ENCODE measurements at places on chromosomes 3 and 15.

DNA sequence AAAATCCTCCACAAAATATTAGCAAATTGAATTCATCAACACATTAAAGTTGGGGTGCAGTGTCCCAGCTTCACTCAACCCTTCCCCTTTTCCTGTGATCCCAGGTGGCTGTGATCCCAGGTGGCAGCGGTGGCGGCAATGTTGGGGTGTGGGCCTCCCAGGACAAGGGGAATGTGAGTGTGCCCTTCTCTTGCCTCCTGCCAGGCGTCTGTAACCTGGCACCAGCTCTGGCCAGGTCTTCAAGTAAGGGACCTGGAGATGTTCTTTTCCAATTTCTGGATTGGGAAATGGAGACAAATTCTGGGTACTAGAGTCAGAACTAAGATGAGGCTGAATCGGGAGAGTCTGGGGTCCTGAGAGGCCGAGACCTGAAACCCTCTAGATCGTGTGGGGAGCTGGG is 20.1 kb downstream of the GOLGA6A start:
- no peak for DNase-seq

- no peak for DNase-seq
Observed at GRCh38 chr3:130795396-130795795, 48.8 kb upstream of the PIK3R4 start.

GRCh38 chr15:33154351-33155166 is 40.0 kb downstream of the FMN1 start:
- no peak for DNase-seq

- no peak for DNase-seq
Observed at GRCh38 chr3:144415492-144415891, 443.9 kb downstream of the DIPK2A start.

DNA sequence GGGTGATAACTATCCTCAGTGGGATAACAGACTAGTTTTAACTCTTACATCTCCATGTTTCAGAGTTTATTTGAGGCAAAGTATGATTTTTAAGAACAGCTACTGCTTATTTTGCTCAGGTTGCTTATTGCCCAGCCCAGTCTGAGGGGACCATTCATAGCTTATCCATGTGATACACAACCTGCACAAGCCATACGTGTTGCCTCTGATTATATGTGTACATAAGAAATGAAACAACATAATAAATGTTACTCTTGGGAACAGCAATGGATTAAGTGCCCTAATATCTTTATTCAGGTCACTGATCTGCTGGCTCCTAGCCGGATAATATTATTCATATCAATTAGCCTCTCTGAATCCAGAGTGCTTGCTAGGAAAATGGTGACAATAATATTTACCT is 236.2 kb downstream of the CGGBP1 start:
- no peak for DNase-seq

DNA sequence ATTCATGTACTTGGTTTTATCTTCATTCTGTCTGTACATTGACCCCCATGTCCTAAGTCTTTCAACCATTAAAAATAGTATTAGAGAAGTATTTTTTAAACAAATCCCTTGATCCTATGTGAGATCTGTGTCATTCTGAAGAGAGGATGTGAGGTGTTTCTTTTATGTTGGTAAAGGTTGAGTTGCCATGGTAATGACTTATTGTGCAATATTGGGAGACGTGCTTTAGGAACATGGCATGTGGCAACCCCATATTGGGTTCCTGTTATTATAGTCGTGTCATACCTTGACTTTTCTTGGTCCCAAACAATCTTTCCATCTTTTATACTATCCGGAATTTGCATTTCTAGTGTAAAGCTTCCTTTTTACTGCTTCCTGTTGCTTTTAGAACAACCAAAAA is 203.1 kb downstream of the KCNAB1 start:
- DNase-seq = no peak

DNA sequence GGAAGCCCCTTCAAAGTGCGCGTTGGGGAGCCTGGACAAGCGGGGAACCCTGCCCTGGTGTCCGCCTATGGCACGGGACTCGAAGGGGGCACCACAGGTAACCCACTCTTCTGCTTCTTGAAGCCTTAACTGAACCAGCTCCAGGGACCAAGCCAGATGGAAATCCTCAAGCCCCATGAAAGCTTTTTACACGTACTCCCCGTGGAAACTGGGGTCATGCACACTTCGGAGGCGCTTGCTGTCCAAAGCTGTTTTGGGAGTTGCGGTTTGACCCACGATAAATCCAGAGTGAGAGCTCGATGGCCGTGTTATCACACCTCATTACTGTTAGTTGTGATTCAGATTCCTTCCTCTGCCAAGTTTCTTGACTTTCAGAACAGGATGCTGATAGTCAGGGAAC is 47.5 kb downstream of the DNASE1L3 start:
- no peak for DNase-seq

DNA sequence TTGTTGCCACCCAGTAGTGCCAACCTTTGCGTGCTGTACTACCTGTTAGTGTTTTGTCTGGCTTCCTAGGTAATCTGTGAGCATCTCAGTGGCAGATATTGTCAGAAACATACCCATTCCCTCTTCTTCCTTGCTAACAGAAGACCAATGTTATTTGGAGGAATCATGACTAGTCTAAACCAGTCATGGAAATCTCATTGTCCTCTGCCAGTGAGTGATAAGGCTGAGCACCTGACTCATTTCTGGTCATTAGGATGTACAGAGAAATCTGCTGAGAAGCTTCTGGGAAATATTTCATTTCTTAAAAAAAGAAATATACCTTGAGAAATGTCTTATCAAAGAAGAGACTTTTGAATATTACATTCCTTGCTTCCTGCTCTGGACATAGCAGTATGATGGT is 70.1 kb upstream of the CDV3 start:
- no peak for DNase-seq

GRCh38 chr15:33150971-33151370 is 43.5 kb downstream of the FMN1 start:
- DNase-seq = no peak

DNA sequence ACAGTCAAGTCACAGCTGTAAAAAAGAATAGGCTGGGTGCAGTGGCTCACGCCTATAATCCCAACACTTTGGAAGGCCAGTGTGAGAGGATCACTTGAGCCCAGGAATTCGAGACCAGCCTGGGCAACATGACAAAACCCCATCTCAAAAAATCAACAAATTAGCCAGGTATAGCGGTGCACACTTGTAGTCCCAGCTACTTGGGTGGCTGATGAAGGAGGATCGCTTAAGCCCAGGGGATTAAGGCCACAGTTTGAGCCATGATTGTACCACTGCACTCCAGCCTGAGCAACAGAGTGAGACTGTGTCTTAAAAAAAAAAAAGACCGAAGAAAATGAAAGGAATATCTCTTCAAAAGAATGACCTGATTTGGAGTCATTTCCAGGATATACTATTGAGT is 6.6 kb downstream of the HERC1 start:
- no peak for DNase-seq

DNA sequence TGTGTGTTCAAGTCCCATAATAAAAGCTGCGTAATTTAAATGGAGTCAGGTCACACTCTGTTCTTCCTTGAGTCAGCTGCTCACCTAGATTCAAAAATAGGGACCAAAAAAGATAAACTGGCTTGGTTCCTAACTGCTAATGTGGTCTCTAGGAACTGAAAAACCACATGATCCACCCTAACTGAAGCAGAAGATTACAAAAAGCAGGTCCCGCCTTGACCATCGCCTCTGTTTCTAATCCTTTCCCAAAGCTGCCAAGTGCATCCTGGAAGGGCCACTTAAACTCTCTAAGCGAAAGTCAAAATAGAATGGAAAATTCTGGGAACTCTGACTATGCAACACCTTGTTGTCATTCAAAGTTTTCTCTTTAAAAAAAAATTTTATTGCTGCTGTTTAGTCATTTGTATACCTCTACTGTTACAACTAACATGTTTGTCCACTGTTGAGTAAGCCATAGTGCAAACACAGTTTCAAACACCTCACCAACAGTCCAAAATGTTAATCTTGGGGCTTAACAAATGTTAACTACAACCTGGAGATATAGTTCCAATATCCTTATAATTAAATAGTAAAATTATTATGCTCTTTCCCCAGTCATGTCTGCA is 88.9 kb upstream of the THBS1 start:
- no peak for DNase-seq

DNA sequence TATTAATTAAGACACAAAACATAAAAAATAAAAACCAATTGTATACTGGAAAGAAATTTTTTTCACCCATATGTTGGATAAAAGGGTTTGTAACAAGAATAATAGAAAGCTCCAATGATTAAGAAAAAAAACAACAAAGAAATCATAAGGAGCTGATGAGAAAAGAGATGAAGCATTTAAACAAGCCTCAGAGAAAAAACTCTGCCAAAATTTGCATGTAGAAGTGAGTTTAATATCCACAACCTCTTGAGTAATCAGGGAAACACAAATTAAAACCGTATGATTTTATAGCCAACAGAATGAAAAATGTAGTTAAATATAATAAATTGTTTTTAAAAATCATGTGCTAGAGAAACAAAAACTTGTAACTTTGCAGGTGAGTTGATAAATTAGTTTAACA is 192.9 kb downstream of the BCHE start:
- DNase-seq = no peak

- DNase-seq = no peak
Observed at GRCh38 chr3:28053759-28054158, 187.7 kb upstream of the CMC1 start.

DNA sequence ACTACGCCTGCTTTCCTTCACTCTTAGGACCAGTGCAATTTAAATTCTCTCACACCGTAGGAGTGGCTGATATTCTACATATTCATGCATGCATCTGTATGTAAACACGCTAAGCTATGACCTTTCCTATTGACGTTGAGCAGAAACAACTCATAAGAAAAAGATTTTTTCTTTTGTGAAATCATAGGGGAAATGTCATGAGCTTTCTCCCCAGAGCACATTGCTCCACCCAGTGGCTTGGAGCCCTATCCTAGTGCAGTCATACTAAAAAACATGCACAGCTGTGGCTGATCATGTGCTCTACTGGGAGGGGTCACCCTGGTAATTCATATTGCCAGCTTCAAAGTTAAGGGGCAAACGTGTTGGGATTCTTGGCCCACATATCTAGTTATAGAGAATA is 1.8 kb upstream of the MESD start:
- no peak for DNase-seq

- DNase-seq = no peak
Observed at GRCh38 chr3:192169332-192169915, 557.9 kb downstream of the FGF12 start.

DNA sequence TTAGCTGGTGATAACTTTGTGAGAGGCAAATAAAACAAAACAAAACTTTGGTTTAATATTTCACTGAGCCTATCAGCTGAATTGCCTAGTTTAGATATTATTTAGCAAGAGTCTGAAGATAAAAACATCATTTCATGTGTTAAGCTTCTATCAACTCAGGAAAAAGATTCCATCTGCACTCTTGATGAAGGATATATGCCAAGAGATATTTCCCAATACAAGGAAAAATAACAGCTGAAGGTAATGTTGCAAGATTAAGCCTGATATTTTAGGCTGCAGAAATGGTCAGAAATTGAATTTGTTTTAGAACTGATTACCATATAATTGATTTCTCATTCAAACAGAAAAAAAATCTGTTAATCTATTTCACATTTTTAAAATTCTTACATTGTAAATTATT is 77.2 kb upstream of the SLITRK3 start:
- no peak for DNase-seq

- DNase-seq = no peak
Observed at GRCh38 chr3:31102196-31102879, 207.9 kb upstream of the GADL1 start.

GRCh38 chr3:65436580-65436979 is 602.1 kb downstream of the MAGI1 start:
- no peak for DNase-seq

DNA sequence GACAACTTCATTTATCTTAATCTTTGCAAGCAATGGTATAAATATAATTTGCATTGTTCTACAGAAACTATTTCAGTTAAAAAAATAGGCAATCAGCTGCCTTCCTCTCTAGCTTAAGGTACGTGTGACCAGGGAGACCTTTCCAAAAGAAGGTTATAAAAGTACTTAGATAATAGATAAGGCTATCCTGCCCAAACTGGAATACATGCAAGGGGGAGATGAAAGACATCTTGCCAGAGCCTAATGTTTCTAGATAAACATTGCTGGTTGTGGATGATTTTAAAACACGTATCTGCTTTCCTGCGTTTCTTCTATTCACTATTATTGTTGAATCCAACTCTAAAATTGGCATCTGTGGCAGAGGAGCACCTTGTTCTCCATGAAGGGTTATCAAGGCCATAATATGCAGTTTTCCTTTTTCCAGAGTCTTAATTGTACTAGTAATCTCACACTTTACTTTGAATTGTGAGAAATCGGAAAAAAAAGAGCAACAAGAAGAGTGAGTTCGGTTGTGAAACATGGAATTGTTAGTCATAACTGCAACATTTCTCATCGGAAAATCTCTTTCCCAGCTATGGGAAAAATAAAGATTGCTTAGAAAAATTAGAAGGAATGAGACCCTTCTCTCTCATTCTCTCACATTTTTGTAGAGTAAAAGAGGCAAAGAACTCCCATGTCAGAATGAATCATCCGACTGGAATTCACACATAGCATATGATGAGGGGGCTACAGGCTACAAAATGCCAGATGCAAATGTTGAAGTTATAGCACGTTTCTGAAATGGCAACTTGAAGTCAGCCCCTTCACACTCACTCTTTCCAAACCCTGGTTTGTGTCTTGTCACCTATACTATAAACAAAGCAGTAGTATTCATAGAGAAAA is 936.1 kb upstream of the NR2F2 start:
- DNase-seq = no peak

- no peak for DNase-seq
Observed at GRCh38 chr15:85444122-85444745, 63.8 kb downstream of the AKAP13 start.

All from activated CD8-positive, alpha-beta memory T cell treated with anti-CD3 and anti-CD28 coated beads, Interleukin-2, amount 50 U/mL, for 4 hours (primary cell).